ENCODE measurements at places on chromosomes 5 and 9. TPM values are rescaled to one million over a fixed set of nuclear protein-coding genes. Genes with fewer than 3 reads are reported as not detected.

DNA sequence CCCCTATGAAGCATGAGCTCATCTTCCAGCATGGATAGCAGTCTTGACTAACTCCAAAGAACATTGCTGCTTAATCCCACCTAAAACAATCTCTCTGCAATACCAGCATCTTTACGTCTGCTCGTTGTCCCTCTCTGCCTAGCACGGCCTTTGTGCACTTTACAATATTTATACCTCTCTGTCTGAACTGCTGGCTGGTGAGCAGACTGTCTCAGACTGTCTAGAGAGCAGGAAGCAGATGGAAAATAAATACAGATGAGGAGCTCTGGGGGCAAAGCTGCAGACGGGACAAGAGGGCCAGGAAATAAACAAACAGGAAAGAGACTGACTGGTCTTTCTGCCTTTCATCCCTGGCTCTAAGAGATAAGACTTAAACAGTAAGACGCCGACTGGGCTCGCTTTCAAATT lies 224.8 kb downstream of the ENC1 start:
- H3K36me3 ChIP-seq, result no peaks in the 10 kb centered on the region
- H3K27me3 ChIP-seq, result peaks cover 30% of the 10 kb centered on the region
- no peaks in the 10 kb centered on the region for H3K4me1 ChIP-seq
- no peak for DNase-seq
- H3K27ac ChIP-seq, result no peak overlapping the region

The RALGPS1 gene
- 1.1 TPM for total RNA-seq

DNA sequence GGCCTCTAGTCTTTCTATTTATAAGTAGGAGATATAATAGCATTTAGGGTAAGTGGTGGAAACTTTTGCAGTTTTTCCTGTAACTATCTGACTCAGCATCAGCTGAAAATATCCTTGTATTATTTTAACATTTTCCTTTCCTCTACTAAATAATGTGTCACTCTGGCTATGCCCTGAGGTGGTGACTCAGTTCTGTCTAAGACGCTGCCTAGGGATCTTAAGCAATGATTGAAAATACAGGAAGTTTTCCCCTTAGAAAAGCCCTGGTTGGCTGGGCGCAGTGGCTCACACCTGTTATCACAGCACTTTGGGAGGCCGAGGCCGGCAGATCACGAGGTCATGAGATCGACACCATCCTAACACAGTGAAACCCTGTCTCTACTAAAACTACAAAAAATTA lies 9.3 kb upstream of the EDIL3 start:
- H3K4me3 ChIP-seq, result no peak overlapping the region
- H3K27ac ChIP-seq, result no peak overlapping the region
- H3K36me3 ChIP-seq, result no peaks in the 10 kb centered on the region
- no peaks in the 10 kb centered on the region for H3K4me1 ChIP-seq
- DNase-seq, result no peak

GRCh38 chr9:22446589-22446949 lies at the start of gene DMRTA1:
DMRTA1 (plus strand) TSS chr9:22446824; CDS start chr9:22447066, 242 bp downstream.
- DNase-seq, result peak; percentile 15
- no peak within 1 kb of the TSS for H3K27ac ChIP-seq
- H3K4me1 ChIP-seq, result peaks cover 4% of the 10 kb centered on the region
- peak within 1 kb of the TSS; percentile 43 for H3K4me3 ChIP-seq
- H3K36me3 ChIP-seq, result no peaks in the 10 kb centered on the region
- peaks cover 44% of the 10 kb centered on the region for H3K27me3 ChIP-seq

GRCh38 chr9:113978725-113979342 lies 99.3 kb downstream of the AMBP start:
- no peak overlapping the region for H3K4me3 ChIP-seq
- H3K4me1 ChIP-seq, result no peaks in the 10 kb centered on the region
- H3K27ac ChIP-seq, result no peak overlapping the region
- DNase-seq, result no peak

Measured in activated naive CD8-positive, alpha-beta T cell treated with anti-CD3 and anti-CD28 coated beads for 36 hours (primary cell).